ENCODE measurements at places on chromosomes 13 and 19.

DNA sequence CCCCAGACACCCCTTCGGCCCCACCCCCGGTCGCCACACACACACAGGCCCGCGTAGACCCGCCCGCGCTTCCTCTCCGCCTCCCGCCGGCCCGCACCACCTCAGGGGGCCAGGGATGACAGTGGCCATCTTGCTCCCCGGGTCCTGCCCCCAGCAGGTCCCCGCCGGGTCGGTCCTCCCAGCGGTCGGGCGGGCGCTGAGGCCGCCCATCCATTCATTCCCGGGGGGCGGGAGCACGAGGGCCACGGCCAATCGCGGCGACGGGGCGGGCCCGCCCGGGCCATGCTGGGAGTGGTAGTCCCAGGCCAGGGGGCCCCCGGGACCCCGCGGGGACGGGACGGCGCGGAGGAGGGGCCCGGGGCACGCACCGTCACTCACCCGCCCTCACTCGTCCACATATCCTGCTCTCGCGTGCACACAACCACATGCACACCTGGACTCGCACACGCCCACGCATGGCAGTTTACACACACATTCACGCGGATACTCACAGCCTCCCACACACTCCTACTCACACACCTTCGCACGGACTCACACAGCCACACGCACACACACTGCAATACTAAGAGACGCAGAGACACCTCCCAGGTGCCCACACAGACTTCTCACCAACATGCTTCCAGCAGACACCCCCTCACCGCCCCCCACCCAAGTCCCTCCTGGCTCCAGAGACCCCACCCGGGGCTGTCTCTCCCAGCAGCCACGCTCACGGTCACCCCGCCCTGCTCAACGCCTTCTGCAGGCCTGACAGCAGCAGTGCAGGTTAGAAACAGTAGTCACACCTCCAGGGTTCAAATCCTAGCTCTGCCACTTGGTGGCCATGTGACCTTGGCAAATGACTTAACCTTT lies at the start of gene DPF1:
DPF1 (minus strand) TSS at position 209 of the 849 bp plus-strand sequence; CDS start at position 129, 80 bp downstream.
- DNase-seq, result peak; percentile 44

DNA sequence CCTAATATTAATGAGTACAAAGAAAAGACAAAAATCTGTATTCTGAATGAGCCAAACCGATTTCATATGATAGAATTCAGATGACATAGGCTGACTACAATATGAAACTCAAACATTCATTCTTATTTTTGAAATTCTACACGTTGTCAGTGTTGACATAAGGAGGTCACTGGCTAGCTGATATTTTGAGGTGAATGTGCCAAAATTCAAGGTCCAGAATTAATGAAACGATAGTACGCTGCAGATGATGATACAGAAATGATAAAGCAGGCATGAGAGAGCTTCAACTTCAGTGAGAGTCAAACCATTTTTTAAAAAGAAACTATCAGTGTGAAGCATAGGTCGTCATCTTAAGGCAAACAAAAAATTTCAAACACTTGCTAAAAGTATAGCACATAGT lies 88.2 kb downstream of the FREM2 start:
- no peak for DNase-seq

GRCh38 chr13:113788413-113789135 lies 29.5 kb downstream of the TMEM255B start:
- no peak for DNase-seq

GRCh38 chr19:57816652-57817051 lies 1.9 kb upstream of the ZNF552 start:
- DNase-seq, result no peak

DNA sequence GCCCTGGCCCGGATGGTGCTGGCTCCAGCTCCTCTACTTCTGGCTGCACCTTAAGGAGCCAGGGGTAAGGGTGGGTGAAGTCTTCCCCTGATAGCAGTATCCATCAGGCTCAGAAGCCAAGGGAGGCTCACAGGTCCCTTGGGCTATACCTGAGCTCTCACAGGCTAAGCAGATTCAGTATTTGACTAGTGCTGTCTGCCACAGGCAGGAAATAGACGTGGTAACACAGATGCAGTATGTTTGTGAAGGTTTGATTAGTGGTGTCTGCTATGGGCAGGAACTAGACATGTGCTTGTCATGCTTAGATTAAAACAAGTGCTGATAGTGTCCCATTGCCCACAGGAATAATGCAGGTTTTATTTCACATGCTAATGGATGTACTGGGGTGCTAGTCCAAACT lies 4.0 kb downstream of the SYT5 start:
- DNase-seq, result no peak

DNA sequence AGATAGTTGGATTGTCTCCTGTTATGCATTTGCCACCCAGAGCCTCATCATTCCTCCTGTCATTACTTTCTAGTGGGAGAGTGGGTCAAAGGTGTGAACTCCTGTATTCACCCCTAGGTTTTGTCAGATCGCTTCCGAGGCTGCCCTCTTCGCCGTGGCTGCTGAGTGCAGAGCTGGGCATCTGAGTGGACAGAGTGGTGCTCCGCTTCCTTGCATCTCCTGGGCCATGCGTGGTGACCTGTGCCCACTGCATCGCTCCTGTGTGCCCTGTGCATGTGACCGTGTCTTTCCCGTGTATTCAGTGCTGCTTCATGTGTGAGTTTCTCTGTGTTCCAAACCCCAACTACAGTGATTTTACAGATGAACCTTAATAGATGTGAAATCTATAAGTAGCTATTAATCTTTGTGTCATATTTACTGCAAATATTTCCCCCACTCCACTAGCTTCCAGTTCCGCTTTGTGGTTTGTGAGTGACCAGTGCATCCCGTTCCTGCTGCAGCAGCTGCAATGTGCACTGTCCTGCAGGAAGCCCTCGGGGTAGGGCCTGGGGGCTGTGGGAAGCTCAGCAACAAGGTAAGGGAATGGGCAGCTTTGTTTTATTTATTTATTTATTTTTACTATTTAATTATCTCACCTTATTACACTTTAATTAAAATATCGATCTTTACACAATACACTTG lies 53.1 kb downstream of the C13orf46 start:
- no peak for DNase-seq

- DNase-seq, result no peak
Observed at GRCh38 chr13:58712191-58712590, 1080.6 kb downstream of the PCDH17 start.

GRCh38 chr13:38372820-38373383 lies 23.3 kb downstream of the UFM1 start:
- peak; percentile 93 for DNase-seq

DNA sequence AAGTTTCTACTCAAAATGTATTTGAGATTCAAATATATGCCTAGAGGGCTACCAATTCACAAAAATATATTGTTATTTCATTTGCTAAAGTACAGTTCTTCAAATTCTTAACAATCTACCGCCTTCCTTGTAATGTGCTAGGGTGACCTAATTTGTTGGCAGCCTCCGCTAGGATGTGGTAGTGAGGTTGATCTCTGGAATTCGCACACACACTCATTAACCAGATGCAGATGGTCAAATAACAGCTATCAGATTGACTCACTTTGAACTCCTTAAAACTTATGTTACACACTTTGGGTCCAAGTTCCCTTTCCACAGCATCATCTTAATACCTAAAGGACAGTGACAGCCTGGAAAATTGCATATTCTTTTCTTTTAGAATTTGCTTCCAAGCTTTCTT lies 367.3 kb downstream of the DCT start:
- peak; percentile 91 for DNase-seq

DNA sequence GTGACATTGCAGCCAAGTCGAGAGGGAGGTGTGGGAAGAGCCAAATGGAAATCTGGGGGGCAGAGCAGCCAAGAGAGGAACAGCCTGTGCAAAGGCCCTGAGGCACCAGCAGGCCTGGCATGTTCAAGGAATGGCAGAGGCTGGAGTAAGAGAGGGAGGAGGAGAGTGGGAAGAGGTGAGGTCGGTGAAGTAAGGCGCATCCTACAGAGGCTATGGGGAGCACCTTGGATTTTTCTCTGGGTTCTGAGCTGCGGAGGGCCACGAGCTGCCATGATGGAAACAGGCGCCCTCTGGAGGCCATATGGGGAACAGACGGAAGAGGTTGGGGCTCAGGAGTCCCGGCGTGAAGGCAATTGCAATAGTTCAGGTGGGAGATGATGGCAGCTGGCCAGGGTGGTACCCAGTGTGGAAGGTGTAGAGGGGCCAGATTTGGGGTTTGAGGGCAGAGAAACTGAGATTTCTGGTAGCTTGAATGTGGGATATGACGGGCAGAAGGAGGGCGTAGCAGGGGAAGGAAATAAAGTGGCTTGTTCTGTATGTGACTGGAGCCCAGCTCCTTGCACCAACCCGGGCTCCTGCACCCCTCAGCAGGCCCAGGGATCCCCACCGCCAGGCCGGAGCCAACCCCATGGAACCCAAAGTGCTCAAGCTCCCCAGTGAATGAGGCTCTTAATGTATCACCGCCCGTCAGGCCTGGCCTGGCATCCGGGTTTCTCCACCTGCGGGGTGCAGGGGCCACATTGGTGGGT lies 20.5 kb upstream of the STRN4 start:
- no peak for DNase-seq

- no peak for DNase-seq
Observed at GRCh38 chr13:52597676-52598075, 44.6 kb upstream of the HNRNPA1L2 start.

DNA sequence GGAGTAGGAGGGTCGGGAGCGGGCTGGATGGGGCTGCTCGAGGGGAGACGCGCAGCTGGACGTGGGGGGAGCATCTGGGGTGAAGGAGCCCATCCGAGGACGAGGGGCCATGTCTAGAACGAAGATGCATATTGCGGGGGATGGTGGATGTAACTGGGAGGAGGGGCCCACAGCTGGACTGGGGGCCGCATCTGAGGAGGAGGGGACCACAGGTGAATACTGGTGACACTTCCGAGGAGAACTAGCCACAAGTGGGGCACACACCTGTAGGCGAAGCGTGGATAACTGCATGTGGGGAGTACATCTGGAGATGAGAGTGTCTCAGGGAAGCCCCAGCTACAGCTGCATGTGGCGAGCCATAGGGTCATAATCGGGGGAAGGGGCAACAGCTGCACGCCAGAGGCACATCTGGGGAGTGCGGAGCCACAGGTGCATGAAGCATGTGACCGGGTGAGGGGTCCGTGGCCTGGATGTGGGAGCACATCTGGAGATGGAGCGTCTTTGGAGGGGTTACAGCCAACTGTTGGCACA lies 402 bp downstream of the ZSWIM9 start:
- DNase-seq, result no peak

DNA sequence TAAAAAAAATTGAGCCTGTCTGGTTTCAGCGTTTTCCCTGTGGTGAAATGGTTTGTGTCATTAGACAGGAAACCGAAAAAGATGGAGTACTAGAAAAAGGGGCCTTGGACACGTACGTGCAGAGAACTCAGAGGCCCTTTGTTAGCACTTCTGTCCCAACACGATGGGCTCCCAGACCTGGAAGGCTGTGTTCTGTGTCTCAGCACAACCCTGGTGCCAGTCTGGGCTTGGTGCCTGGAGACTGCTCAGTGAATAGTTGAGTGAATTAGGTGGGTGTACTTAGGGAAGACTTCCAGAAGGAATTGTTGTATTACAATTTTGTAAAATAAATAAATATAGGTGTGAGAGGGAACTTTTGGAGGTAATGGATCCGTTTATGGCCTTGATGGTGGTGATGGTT lies 8.7 kb downstream of the ZNF71 start:
- DNase-seq, result no peak

- DNase-seq, result no peak
Observed at GRCh38 chr13:76883236-76883635, 3.0 kb downstream of the KCTD12 start.

- DNase-seq, result no peak
Observed at GRCh38 chr19:12748489-12748888, 3.1 kb upstream of the BEST2 start.

- DNase-seq, result no peak
Observed at GRCh38 chr13:48531416-48532255, 1.2 kb downstream of the RCBTB2 start.

- no peak for DNase-seq
Observed at GRCh38 chr13:110798081-110798994, 84.8 kb downstream of the ING1 start.

DNA sequence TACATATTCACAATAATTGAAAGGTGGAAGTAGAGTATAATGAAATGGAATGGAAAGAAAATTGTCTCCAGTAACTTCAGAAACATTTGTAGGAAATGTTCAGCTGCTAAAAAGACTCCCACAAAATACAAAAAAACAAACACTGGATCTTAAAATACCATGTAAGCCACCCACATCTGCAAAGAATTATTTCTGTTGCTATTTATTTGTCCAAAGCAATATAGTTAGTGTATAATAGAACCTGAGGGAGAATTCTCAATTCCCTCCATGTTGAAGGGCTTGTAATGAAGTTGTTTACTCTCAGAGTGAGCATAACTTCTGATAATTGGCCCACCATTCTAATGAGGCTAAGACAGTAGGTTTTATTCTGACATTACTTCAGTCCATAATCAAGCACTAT lies 37.4 kb upstream of the KLF12 start:
- DNase-seq, result no peak

GRCh38 chr19:58380037-58380661 lies 681 bp downstream of the ZNF837 start:
- DNase-seq, result no peak

DNA sequence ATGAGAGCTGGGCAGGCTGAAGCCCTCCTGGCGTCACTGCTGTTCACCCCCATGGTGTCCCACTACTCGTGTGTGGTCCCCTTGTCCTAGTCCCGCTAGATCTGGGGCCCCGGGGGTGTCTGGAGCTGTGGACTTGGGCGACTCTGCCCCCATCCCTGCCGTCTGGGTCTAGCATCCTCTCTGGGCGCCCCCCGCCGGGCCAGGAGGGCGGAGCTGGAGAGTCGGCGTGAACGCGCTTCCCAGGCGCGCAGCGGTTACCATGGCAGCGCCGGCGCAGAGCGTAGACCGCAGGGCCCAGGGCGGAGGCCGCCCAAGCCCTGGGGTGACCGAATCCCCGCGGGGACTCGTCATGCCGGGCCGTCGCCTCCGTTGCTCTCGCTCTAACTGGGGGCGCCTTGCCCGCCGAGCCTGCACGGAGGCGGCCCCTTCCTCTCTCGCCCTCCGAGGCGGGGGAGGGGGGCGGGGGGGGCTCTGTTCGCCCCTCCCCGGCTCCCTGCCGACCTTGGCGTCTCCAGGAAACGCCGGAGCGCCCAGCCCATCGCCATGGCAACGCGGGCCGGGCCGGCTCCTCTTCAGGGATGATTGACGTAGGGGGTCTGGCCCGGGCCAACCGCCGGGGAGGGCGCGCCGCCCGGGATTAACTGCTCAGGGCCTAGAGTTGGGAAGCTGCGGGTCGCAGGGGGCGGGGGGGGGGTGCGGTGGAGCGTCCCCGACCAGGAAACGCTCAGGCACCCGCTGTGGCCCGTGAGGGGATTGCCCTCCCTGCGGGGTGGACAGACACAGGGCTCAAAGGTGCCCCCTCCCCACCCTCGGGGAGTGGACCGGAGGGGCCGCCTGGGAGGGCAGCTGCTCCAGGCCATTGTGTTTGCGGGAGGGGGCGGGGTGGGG lies 8.9 kb downstream of the ISYNA1 start:
- DNase-seq, result peak; percentile 84

- DNase-seq, result no peak
Observed at GRCh38 chr19:16175954-16176353, 2.6 kb upstream of the CIB3 start.

GRCh38 chr13:100543872-100544602 lies 44.6 kb downstream of the GGACT start:
- DNase-seq, result no peak

DNA sequence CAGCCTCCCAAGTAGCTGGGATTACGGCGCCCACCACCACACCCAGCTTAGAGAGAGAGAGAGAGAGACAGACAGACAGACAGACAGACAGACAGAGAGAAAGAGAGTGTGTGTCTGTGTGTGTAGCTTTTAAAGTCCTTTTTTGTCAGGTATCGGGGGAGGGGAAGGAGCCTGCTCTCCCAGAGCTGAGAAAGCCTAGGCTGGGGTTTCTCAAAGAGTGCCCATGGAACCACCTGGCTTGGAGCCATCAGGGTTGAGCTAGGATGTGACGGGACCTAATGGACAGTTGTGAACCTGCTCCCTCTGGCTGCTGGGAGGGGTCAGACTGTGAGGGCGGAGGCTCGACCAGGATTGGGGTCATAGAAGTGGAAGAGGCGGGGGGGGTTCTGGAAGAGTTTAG lies 16.6 kb downstream of the RFX1 start:
- no peak for DNase-seq

Data from fibroblast of villous mesenchyme (primary cell).